ENCODE measurements at places on chromosomes 5 and 9.
A peak's percentile ranks its signal among the peaks of the same experiment; 100 is the strongest.

GRCh38 chr5:150119421-150120061 is 33.2 kb upstream of the CSF1R start:
- DNase-seq, result no peak

DNA sequence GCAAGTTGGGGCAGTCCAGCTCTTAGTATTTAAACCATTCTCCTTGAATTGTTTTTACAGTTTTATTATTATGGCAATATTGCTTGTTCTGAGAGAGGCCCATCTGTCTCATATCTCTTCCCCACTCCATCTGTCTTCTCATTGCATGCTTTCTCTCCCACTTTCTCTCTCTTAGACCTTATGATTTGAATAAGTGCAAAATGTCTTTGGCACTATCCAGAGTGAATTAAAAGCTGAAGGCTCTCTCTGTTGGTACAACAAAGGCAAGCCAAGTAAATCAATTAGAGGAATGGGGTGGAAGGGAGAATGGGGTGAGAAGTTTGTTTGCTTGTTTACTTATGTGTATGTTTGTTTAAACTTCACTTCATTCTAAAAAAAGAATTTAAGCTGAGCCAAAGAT is 195.3 kb upstream of the RFX3 start:
- no peak for DNase-seq

- DNase-seq, result no peak
These were observed 7.1 kb downstream of the ANP32B start for GRCh38 chr9:97990259-97990658.

DNA sequence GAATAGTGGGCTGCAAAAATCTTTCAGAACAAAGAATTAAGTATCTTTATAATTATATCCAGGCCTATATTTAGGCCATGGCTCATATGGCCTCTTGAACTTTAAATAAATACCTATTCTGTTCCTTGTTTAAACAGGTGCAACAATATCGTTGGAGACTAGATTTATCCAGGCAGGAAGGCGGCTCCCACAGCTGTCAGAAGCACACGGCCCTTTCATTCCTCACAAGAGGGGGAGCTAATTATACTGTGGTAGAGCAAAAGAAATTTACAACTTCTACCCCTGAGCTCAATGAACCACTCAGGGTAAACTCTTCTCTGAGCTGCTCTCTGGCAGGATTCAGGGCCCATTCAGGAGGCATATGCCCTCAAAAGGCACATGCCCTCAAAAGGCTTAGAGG is 31.3 kb downstream of the TMEM174 start:
- peak; percentile 53 for DNase-seq

- no peak for DNase-seq
These were observed 580 bp upstream of the PRRX2 start for GRCh38 chr9:129664746-129665388.

- no peak for DNase-seq
These were observed 16.8 kb downstream of the NR6A1 start for GRCh38 chr9:124754289-124754688.

DNA sequence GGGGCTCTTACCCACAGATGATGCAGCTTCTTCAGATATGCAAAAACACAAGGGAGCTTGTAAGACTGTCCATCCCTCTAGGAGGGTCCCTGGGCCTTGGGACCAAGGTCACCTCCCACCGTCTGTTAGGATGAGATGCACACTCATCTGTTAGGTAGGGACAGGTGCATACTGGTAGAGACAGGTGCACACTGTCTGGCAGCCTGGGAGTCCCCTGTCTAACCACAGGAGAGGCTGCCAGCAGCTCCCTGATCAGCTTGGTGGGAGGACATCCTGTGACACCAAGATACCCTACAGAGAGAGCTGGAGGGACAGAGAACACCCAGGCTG is 13.2 kb downstream of the TSPAN17 start:
- DNase-seq, result peak; percentile 21

- no peak for DNase-seq
These were observed 531.6 kb upstream of the CLINT1 start for GRCh38 chr5:158390577-158390976.

- DNase-seq, result no peak
These were observed 61.6 kb downstream of the ENTREP1 start for GRCh38 chr9:69386651-69387050.

DNA sequence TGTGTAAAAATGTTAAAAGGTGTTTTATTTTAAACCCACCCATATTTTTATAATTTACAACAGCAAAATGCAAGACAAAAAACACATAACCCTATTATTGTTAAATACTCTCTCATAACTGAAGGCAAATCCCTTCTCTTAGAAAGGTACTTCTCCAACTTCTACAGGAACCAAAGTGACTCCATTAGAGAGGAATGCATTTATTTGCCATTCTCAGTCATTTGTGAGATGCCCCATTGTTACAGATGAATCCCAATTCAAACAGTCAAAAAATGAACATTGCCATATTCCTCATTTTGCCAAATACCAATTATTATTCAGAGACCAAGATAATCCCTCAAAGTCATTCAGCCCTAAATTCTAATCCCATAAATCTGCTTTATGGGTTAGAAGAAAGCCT is 175.8 kb downstream of the TSSK1B start:
- DNase-seq, result no peak

- DNase-seq, result no peak
These were observed 536.5 kb downstream of the CDK5RAP2 start for GRCh38 chr9:120043448-120043847.

GRCh38 chr9:69444791-69445190 is 119.8 kb downstream of the ENTREP1 start:
- DNase-seq, result no peak

DNA sequence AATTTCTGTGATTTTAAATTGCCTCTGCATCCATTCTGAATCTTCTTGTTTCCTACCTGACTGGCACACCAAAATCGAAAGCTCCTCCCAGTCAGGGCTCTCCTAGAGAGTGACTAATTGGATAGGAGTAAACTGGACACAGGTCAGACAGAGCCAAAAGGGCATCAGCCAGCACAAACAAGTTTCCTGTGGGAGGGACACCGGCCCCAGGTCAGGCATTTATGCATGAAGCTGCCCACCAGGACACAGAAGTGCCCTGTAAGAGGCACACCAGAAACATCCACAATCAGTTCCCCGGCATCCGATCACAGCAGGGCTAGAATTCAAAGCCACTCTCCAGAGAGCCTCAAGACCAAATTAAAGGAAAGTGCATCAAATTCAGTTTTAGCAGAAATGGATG is 78.4 kb downstream of the SFXN1 start:
- no peak for DNase-seq

All from Jurkat, Clone E6-1 (cell line).